ENCODE measurements at places on chromosomes 5 and 9.

DNA sequence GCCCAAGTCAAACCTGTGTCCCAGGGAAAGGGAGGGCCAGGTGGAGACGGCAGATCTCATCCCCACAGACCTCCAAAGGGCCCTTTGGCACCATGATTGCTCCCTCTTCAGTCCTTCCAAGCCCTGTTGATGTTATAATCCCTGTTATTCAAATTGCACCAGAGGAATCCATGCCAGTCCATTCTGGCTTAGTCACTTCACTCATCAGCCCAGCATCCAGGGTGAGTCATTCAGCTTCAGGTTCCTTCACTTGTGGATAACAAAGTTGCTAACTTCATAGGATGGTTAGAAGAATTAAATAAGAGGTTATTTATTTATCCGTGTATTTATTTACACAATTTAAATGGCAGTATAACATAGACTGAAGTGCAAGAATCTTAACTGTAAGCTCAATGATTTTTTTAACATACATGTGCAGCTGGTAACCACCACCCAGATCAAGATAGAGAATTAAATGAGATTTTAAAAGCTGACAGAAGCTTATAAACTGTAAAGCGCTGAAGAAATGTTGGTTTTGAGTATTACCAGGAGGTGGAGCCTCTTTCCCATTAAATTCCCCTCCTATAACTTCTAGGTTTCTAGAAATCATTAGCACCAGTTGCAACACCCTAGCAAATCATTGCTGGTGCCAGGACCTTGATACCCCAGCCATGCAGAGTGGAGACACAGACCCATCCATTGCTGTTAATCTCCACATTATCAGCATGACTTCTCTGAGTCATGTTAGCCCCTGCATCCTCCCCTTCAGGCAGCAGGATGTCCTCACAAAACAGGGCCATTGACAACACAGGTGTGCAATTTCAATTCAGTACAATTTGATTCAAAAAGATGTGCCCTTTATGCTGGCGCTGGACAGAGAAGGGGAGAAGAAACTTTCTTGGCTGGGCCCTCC is 77.4 kb downstream of the SEC61B start:
- DNase-seq = no peak

DNA sequence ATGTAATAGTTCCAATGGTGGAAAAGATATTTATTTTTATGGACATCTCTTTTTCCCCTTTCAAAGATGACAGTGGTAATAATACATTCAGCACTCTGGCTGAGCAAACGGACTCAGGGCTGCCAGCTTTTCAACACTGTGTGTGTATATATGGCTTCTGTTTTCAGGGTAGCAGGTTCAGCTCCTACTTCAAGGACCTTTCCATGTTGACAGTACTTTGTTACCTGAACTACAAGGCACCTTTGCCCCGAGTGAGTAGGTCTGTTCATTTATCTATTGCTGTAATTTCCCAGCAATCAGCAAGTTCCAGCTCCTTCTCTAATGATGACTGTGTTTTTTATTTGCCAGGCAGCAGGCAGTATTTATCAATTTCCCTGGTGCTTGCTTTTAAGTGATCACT is 387.4 kb upstream of the KIF2A start:
- no peak for DNase-seq

- DNase-seq = no peak
Observed at GRCh38 chr5:132470596-132470995, 20.0 kb downstream of the IRF1 start.

GRCh38 chr5:176660860-176661641 is 13.8 kb downstream of the TSPAN17 start:
- DNase-seq = peak; percentile 65

GRCh38 chr9:18056269-18056992 is 417.5 kb upstream of the ADAMTSL1 start:
- DNase-seq = no peak
